Natural killer cell (primary cell): ENCODE measurements at places on chromosomes 2 and 18. TPM values are rescaled to one million over a fixed set of nuclear protein-coding genes. Genes with fewer than 3 reads are reported as not detected.

GRCh38 chr2:217701622-217702021, 301.2 kb downstream of the TNS1 start:
- no peak for DNase-seq

- DNase-seq: no peak
These were observed 232.8 kb downstream of the GRB14 start for GRCh38 chr2:164388511-164388910.

DNA sequence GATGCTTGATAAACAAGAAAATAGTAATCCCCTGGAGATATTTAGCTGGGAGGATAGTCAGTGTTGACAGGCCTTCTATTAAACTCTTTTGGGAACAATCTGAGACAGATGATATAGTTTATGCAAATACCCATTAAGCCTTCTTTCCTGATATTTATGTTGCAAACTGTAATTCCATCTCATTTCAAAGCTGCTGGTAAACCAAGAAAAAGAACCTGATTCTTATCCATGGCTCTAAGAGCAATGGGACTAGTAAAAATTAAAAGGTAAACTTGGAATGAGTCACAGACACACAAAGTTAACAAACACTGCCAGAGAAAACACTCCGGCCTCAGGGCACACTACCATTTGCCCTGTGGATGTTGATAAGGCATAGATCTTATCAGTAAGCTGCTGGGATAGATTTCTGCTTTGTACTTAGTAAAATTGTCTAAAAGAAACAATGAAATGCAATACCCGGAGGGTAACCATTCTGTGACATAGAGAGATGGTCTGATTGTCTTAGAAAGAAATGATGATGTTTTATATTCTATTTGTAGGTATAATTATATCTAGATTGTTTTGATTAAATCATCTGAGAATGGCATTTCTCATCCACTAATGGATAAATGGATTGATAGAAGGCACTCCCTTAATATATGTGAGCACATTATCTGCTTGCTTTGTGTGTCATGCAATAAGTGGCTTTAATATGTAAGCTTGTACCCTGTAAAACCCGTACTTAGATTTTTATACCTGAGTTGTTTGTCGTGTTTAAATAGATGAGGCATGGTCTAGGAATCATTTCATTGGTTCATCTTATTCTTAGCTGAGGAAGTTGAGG, 13.2 kb downstream of the GALR1 start:
- no peak for DNase-seq

DNA sequence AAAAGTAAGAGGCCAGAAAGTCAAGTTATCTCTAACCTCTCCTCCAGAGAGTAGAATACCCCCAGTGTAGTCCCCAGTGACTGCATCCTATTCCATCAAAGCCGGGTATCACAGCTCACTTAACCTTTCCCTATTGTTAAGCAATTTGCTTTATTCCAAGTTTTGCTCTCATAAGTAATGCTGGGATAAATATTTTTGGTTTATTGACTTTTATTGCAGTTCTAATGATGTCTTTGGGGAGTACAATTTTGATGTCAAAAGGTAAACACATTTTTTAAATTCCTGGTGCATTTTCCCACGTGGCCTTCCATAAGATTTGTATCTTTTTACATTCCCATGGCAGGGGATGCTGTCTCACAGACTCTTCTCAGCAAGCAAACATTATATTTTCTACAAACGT, 43.3 kb downstream of the CMPK2 start:
- DNase-seq: no peak

DNA sequence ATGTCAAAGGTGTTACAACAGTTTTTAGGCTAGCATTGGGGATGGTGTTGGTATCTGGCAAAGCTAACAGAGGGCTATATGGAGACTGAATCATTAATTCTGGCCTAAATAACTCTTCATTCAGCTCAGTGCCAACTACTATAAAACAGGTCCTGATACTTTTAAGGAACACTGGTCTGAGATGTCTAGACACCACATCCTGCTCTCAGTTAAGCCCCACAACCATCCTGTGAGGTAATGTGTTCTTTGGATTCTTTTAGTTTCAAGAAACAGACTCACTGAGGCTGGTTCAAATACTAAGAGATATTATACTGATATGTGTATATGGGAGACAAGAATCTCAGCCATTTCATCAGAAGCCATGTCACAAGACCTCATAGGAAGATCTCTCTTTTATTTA, 14.2 kb upstream of the HK2 start:
- DNase-seq: no peak

DNA sequence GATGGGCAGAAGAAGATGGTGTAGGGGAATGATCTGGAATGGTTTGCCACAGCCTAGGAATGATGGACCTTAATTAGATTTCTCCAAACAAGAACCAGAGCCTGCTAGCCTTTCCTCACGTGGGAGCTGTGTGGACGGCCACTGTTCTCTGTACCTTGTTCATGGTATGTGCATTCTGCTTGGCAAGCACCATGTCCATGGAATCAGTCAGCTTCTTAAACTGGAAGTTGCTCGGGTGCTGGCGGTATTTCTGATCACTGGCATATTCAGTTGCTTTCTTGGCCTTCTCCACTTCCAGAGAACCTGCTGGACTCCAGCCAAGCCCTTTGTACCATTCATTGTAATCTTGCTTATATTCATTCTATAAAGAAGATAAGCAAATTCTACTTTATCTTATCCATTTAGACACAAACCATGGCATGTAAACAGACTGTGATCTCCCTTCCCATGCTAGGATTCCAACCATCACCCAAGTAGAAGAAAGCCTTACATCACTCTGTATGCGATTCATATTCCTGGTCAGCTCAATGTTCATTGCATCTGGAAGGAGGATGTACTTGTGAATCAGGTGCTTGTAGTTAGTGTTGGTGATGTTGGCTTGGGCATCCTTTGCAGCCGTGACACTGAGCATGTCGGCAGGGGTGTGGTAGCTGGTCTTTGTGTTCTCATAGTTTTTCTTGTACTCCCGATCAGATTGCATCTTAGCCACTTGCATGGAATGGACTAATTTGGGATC, 78.4 kb downstream of the NEB start:
- no peak for DNase-seq

DNA sequence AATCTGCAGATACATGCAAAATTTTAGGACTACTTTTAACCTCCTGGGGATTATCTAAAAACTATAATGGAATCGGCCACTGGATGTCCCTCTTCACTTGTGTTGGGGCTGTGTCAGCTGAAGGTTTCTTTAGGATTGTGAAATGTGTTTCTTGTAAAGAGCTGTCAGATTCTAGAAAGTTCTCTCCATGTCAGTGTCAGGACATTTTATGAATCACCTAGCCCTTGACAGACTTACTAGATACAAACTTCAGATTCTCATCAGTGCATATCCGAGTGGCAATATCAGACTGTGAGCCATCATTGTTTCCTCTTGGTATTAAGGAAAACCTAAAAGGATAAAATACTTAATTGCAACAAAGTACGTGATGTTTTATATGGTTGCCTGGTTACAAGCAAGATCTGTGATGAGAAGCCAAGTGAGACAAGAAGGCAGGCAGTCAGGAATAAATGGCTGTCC, 107.3 kb downstream of the CPS1 start:
- DNase-seq: no peak

GRCh38 chr2:37377187-37377532, 32.7 kb downstream of the QPCT start:
- no peak for DNase-seq

DNA sequence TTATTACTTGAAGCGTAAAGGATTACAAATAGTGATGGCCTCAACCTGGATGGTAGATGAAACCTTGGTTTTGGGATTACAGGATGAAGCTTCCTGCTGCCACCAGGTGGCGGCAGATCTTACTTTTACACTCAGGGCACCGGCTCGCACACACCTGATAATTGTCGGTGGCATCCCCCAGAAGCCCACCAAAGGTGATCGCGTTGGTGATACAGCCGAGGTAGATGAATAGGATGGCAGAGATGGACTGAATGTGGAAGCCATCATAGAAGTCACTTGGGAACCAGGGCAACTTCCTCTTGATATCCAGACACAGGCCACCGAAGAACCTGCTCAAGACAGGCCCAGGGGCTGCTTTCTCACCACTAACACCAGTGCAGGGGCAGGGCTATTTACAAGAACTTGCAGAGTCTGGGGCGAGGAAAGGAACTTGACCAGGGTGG, 51.8 kb downstream of the MTHFD2 start:
- DNase-seq: peak; percentile 83

CASP10 gene
- 101 TPM for total RNA-seq

ABCG8 gene
- not detected for total RNA-seq
